Thymus (tissue), 14 donors: ENCODE measurements at places on chromosomes 3 and 15.

GRCh38 chr3:48696601-48697000 is 10.9 kb upstream of the NCKIPSD start:
- no peak for DNase-seq

DNA sequence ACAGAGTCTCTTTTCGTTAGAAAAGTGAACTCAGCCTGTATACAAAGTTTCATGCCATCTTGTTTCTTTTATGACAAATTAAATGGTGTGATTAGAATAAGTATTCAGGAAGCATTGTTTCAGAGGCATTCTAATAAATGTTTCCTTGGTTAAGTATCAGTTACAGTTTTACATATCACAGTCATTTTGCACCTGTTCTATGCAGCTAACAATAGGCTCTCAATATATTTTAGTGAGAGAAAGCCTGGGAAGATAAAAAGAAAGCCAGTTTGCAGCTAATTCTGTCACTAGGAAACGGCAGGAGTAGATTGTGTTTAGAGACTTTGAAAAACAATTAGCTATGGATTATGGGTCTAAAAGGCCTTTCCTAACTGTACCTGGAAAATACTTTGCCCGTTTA is 252.8 kb downstream of the ZIC1 start:
- DNase-seq: no peak

DNA sequence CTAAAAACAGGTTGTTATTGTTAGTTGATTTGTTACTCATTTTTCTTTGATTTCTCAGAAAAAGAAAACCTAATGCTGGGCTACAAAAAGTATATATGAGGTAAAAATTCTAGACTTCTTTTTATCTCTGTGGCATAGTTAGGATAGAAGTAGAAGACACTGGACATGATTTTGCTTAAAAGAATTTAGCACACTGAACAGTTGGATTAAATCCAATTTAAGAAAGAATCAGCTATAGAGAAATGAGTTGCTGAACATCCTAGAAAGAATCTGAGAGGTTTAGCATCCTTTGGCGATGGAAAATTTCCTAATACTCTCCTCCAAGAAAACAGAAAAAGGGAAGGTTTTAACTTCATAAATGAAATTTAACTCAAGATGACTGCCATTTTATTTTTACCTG is 259.7 kb downstream of the TBL1XR1 start:
- DNase-seq: no peak

- DNase-seq: no peak
Observed at GRCh38 chr15:54719325-54719724, 477.4 kb downstream of the RSL24D1 start.

GRCh38 chr3:67109651-67110204 is 111.6 kb downstream of the KBTBD8 start:
- no peak for DNase-seq

GRCh38 chr3:161977063-161977462 is 480.5 kb downstream of the OTOL1 start:
- no peak for DNase-seq

GRCh38 chr3:105970283-105970682 is 101.5 kb upstream of the CBLB start:
- DNase-seq: no peak

DNA sequence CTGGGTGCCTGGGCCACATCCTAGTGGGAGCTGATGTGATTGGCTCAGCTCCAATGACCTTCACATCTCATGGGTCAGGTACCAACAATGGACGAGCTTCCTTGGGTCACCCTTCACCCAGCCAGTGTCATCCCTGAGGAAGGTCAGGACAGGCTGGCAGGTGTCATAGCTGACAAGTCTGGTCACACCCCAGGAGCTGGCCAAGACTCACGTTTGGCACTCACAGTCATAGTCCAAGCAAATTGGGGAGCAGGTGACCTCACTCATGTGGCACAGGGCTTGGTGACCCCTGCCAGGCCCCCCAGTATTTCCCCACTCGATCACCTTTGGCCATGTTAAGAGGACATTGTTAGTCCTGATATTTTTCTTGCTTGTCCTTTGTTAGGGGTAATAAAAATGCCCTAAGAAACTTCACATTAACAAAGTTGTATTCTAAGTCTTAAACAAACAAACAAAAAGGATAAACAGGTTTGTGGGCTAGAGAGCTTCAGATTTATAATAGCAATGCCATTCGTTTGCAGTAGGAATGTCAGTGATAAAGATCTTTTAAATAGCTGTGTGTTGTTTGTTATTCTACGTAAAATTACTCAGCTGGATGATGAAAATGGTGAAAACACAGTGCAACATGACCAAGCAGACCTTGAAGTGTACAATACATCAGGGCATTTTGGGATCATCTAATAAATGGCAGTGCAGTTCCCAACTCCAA is 79.5 kb upstream of the POMGNT2 start:
- DNase-seq: no peak
